Gastroesophageal sphincter (tissue), 4 donors: ENCODE measurements at places on chromosomes 5 and 9.

DNA sequence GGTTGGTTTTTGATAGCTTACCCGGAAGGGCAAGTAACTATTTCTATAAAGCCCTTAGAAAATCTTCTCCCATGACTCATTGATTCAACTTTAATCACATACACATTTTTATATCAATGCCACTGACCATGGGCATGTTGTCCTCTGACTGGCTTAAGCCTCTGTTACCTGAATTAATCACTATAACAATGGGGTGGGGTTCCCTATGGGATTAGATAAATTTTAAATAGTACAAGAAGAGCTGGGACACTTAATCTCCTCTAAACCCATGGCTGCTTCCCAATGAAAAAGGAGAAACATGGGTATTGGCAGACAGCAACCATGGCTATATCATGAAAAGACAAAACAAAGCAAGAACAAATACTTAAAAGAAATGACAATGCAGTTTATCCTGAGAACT is 636.2 kb downstream of the BRINP1 start:
- no peak for ATAC-seq

GRCh38 chr9:26142201-26142600 is 464.0 kb upstream of the TUSC1 start:
- ATAC-seq: no peak

- no peak for ATAC-seq
Measured at GRCh38 chr5:145247745-145248040, 587.4 kb downstream of the PRELID2 start.

GRCh38 chr5:3325972-3326840 is 269.4 kb upstream of the IRX1 start:
- no peak for ATAC-seq

DNA sequence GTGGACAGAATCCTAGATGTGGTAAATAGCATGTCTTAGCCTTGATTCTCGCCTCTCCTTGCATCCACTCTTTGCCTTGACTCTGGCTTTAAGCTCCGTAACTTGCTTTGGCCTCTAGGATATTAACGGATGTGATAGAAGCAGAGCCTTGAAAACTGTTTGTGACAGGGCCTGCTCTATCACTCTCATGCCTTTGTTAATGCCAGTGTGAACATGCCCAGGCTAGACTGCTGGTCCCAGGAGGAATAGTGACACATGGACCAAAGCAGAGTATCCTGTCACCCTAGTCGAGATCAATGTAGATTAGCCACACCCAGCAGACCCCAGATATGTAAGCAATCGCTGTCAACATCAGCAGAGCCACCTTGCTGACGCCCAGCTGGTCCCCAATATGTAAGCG is 109.9 kb upstream of the C9orf72 start:
- no peak for ATAC-seq

DNA sequence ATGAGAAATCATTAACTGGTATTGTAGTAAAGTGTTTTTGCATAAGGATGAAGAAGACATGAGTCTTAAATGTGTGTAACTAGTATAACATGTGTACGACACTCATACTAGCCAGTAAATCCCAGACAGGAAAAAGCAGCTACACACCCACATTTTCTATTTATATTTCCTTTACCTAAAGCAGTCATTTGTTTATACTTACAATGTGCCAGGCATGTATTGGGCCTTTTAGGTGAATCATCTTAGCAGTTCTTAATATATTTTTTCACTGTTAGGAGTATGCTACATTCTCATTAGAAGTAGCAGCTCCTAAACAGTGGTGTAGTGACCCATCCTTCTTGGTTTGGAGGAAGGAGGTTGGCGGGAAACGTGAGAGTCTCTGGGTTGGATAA is 55.8 kb upstream of the TMC1 start:
- no peak for ATAC-seq

- no peak for ATAC-seq
Measured at GRCh38 chr5:157563929-157564716, 11.5 kb downstream of the ADAM19 start.

GRCh38 chr5:113600255-113600905 is 86.9 kb downstream of the YTHDC2 start:
- ATAC-seq: no peak

- no peak for ATAC-seq
Measured at GRCh38 chr9:99361817-99362216, 139.7 kb downstream of the SEC61B start.

DNA sequence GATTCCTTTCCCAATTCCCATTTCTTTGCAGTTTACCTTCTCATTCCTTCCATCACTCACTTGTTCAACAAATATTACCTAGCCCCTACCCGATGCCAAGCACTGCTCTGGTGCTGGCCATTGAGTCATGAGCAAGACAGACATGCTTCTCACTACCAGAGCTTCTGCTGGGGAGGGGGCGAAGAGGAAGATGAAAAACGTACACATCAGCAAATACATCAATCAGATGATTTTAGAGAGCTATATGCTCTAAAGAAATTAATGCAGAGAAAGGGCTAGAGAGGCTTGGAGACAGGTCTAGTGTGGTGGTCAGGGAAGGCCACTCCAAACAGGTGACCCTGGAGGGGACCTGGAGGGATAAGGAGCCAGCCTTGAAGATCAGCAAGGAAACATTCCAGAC is 14.4 kb upstream of the FAT2 start:
- ATAC-seq: no peak

DNA sequence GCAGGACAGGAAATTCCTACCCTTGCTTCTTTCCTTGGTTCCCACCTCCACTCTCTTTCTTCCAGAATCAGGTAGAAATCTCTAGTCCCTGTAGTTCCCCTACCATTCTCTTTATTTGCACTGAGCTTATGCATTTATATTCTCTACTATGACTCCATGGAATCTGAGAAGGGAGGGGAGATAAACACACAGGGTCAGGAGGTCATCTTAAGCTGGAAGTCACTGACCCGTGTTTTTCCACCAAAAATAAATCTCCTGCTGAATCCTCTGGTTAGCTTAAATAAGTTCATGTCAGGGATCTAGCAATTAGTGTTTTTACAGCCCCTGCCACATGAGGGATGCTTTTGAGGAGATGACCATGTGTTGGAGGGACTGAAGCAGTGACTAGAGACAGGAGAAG is 3.7 kb downstream of the ACTL7B start:
- no peak for ATAC-seq

DNA sequence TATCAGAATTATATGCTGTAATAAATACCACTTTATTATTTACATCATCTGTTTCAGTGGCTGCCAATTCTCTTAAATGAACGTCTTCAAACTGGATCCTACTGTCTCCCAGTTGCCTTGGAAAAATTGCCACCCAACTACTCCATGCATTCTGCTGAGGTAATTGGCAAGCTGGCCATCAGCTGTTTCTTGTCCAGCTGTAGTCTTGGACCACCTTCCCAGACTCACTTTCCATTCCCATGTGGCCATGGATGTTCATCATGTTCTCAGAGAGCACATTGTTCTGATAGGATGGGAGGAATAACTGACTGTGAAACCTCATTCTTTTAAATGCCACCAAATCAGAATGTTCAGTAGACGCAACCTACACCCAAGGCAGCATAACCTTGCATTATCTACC is 157.5 kb downstream of the DOCK8 start:
- no peak for ATAC-seq

DNA sequence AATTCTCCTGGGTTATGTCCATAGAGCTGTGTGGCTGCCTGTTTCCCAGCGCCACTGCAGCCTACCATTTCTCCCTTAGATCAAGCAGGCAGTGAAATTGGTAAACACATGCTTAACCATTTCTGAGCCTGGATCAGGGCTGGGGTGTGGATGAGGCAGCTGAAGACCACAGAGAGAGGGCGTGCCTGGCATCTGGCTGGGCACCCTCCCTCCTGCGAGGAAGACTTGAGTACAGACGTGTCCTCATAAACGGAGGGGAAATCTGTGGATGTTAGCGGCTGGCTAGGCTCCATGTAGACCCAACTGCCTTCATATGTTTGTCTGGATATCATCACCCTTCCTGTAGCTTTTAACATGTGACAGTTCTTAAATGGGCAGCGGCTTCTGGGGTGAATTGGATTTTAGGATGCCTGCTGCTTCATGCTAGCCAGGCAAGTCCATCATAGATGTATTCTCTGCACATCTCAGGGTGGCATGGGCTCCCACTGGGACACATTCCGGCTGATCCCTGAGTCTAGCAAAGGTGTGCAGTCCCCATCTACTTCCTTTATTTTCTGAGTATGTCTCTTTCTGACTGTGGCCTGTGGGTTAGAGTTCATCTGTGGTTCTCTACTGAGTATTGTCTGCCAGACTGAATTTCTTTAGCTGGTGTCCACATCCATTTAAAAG is 11.0 kb downstream of the RGS3 start:
- no peak for ATAC-seq

- ATAC-seq: no peak
Measured at GRCh38 chr9:125376261-125377226, 114.9 kb downstream of the GAPVD1 start.

GRCh38 chr9:107249131-107249533 is 33.9 kb upstream of the RAD23B start:
- no peak for ATAC-seq

DNA sequence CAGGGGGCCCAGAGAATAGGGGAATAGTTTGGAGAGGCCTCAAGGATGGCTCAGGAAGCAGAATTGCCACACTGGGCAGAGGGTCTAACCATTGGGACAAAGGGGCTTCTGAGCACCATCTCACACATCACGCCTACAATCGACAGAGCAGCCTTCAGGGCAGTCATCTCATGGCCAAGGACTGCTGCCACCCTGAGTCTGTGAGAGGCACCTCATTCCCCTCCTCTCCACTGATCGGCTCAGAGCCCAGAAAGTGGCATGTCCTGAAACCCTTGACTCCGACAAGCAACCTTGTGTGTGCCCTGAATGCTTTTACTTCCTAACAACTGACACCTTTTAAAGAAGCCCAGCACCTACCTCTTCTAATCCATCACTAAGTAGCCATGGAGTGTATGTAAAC is 128.9 kb upstream of the PTPN3 start:
- ATAC-seq: no peak

DNA sequence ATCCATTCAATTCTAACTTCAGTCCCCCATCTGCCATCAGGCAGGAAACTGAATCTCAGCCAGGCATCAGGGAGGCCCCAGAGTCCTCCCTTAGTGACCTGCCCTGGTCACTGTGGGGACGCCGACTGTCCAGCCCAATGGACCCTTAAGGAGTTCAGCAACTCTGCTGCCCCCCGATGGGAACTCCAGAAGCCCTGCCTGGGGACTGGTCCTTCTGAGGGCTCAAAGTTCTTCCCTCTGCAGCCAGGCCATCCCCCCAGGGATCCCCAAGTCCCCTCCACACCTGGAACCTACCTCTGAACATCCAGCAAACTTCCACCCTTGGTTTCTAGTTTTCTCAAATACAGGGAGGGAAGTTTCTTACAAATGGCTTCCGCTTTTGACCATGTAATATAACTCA is 76.8 kb downstream of the UBE2QL1 start:
- ATAC-seq: no peak

- no peak for ATAC-seq
Measured at GRCh38 chr5:103098993-103099392, 20.9 kb downstream of the GIN1 start.

DNA sequence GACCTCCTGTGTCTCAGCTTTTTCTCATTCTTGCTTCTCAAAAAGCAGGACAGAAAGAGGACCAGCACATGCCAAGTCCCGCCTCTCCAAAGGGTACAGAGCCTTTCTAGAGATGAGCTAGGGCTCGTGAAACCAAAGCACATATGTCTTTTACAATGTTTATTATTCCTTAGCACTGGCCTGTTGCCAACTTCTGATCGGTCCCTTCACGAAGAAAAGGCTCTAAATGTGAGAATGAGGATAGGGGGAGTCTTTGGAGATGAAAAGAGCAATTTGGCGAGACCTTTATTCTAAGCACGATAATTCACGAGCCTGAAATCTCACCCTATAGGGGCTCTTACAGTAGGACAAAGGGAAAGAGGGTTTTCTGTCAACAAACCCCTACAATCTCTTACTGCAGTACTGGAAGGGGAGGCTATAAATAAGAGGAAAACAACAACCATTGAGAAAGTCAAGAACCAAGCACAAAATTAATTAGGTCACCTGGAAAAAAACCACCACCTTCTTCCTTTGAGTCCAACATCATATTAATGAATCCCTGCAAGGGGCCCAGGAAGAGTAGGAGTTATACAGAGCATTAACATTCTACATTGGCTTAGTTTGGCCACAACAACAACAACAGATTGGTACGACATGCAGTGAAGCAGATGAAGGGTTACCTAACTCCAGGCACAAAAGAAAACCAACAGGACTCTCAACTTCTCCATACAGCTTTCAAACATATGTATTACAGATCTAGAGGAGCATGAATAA is 309.5 kb downstream of the PDE4D start:
- ATAC-seq: no peak

GRCh38 chr5:168443533-168443932 is 42.7 kb upstream of the RARS1 start:
- no peak for ATAC-seq

GRCh38 chr5:88997937-88998336 is 115.0 kb upstream of the MEF2C start:
- ATAC-seq: no peak

DNA sequence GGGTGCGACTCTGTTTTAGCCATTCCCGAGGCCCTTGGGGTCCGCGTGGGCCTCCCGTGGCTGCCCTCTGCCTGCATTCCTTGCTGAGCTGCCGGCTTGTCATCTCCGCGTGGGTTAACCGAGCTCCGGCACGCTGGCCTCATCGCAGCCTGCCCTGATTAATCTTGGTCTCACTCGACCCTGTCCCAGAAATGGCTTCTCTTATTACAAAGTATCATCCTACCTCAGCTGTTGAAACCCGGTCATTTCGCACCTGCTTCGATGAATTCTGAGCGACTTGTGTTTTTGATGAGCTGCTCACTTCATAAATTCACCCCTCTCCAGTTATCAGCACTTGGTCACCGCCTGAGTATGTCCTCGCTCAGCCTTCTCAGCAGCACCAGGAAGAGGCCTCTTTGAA is 123.5 kb upstream of the EGFLAM start:
- ATAC-seq: no peak

DNA sequence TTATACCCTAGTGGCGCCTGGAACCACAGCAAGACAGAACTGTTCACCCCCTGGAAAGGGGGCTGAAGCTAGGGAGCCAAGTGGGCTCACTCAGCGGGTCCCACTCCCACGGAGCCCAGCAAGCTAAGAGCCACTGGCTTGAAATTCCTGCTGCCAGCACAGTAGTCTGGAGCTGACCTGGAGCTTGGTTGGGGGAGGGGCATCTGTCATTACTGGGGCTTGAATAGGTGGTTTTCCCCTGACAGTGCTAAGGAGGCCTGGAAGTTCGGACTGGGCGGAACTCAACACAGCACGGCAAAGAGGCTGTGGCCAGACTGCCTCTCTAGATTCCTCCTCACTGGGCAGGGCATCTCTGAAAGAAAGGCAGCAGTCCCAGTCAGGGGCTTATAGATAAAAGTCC is 19.5 kb downstream of the BTNL3 start:
- ATAC-seq: no peak

- ATAC-seq: no peak
Measured at GRCh38 chr5:89303033-89303480, 420.1 kb upstream of the MEF2C start.

- ATAC-seq: no peak
Measured at GRCh38 chr9:133953976-133954709, 38.0 kb downstream of the VAV2 start.

GRCh38 chr9:76379494-76379893 is 14.7 kb downstream of the RFK start:
- ATAC-seq: no peak
